NCI-H2171 treated with DMSO at 0.1 percent for 48 hours (cell line): ENCODE measurements at places on chromosomes 6 and 20.
A peak's percentile ranks its signal among the peaks of the same experiment; 100 is the strongest.

DNA sequence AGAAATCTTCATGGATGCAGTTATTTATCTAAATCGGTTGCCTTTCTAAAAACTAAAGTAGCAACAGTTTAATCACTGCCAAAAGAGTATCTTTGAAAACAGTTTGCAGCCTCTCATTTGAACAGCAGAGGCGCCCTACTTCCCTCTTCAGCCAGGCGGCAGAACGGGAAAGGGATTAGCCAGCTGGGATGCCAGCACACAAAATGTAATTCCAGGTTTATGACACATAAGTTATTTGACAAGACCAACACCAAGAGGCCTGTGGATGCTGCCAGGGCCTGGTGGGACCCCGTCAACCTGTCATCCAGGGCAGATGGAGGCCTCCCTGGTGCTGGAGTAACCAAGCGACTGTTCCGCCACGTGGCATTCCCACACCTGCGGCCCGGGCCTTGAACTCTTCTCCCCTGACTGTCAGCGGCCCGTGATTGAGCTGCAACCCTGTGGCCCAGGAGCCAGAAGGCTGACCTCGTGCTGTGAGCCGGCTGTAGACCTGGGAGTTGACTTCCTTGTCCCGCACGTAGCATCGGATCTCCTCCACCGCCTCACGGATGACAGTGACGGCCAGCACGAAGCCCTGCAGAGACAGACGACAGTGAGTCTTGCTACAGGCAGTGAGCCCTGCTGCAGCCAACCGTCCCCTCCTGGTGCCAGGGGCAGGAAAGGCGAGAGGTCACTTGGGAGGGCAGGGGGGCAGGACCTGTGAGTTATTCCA is 55.5 kb downstream of the ATP9A start:
- DNase-seq: no peak

DNA sequence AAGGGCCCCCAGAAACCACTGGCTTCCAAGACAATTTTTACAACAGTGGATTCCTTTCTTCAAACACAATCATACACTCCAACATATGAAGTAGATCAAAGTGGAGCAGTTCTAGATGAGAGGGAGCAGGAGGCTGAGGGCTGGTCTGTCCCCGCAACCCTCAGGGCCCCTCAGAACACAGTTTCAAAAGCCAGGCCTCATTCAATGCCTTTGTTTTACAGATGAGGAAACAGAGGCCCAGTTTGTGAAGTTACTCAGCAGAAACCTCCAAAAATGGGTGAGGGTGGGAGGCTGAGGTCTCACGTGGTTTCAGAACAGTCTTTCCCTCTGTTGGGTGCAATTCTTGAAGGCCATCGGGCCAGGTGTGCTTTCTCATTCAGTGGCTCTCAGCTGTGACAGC is 134.9 kb downstream of the SCML4 start:
- no peak for DNase-seq

DNA sequence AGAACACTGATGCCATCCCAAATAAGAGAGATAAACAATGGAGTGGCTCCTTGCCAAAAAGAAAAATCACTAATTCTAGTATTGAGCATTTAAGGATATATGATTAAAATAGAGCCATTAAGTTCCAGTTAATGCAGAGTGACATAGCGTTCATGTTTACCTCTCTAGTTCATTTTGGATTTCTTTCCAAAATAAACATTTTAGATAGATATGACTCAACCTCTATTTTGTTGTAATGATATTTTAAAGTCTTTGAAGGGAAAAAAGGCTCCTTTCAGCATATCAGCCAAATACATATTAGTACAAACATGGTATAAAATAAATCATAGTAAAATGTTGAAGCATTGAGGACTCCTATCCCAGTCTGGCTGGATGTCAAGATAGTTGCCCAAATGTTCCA is 33.4 kb downstream of the RWDD2A start:
- no peak for DNase-seq

- DNase-seq: peak; percentile 66
Measured at GRCh38 chr6:137589067-137589848, 95.1 kb upstream of the OLIG3 start.

DNA sequence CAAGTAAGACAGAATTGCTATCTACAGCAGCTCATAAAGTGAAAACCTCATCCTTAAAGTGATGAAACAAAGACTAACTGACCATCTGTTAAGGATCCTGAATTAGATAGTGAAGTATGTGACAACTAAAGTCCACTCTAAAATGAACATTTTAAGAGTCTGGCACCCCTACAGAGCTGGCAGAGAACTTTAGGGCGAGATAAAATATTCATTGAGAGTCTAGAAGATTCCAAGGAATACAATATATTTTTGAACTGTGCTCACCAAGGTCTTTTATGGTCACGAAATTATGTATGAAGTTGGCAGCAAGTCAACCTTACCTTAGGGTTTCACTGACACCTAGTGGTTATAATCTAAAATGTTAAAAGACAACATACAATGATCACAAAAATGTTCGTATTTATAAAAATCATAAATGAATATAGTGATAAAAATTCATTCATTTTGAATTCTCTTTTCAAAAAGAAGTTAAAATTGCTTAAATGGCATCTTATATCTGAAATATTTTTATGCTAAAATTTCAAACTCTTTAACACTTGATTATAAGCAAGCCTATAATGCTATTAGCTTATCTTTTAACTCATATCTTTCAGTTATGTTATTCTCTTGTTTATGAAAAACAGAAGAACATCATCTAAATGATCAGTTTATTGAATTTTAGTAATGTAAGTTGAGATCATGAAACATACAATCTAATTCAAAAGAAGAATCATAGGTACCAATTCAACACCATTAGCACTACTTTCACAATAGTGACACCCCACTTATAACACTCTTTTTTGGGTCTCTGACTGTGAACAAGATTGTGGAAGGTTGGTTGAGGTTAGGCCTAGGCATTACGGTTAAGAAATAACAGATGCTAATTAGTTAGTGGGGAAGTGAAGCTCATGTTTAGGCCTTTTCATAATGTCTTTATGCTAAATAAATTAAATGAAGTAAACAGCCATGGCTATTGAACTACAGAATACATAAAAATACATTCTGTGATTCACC is 27.5 kb downstream of the RSPH3 start:
- peak; percentile 74 for DNase-seq

GRCh38 chr6:21299216-21299615 is 294.3 kb upstream of the SOX4 start:
- no peak for DNase-seq

GRCh38 chr6:16742116-16742515 is 19.1 kb downstream of the ATXN1 start:
- no peak for DNase-seq

- DNase-seq: peak; percentile 86
Measured at GRCh38 chr6:38646166-38646878, 6.6 kb upstream of the BTBD9 start.

DNA sequence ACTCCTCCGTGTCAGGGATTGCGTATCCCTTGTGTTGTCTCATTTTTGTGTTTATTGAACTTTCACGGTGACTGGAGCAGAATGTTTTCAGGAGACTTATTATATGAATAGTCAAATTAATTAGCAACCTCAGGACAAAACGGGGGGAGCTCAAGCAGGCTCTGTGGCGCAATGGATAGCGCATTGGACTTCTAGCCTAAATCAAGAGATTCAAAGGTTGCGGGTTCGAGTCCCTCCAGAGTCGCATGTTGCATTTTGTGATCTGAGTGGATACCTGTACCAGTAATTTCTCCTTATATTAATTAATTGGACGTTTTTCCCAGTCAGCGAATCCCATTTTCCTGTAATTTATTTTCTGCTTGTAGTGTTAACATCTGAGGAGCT is 89.1 kb upstream of the ZNF184 start:
- no peak for DNase-seq

DNA sequence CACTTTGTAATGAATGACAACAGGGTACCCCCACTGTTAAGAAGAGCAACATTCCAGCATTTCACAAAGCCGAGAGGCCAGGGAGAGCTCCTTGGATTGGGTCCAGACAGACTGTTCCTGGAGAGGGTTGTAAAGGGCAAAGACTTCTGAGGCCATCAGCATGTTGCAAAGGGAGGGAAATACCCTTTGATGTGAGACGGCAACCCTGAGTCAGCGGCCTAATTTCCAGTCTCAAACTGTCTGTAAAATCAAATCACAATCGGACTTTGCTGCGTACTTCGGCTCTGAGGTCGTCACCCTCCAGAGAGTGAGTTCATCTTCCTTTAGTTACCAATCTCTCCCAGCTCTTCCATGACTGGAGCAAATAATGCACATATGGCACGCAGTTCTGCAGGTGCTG is 101.0 kb upstream of the DTNBP1 start:
- peak; percentile 81 for DNase-seq

- no peak for DNase-seq
Measured at GRCh38 chr20:62501801-62502495, 26.2 kb upstream of the GATA5 start.

- no peak for DNase-seq
Measured at GRCh38 chr20:17593902-17594301, 24.0 kb downstream of the DSTN start.

- DNase-seq: no peak
Measured at GRCh38 chr6:114714836-114715507, 372.1 kb upstream of the HS3ST5 start.

DNA sequence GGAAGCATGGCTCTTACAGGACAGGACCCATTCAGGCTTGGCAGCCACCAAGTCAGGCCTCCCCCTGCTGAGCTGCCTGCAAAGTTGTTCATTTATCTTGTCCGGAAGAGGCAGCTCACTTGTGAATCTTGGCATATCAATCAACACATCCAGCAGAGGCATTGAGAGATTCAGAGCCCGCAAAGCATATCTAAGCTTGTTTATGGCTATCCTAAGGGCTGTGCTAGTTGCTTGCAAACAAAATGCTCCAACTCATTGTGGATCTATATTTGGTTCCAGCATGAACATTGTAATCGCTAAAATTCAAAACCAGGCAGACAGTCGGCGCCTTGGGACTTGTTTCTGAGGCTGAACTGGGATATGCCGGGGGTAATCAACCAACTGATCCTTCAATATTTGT is 106.1 kb downstream of the UNC5CL start:
- DNase-seq: no peak

GRCh38 chr6:3350252-3350796 is 91.6 kb downstream of the PSMG4 start:
- DNase-seq: no peak

DNA sequence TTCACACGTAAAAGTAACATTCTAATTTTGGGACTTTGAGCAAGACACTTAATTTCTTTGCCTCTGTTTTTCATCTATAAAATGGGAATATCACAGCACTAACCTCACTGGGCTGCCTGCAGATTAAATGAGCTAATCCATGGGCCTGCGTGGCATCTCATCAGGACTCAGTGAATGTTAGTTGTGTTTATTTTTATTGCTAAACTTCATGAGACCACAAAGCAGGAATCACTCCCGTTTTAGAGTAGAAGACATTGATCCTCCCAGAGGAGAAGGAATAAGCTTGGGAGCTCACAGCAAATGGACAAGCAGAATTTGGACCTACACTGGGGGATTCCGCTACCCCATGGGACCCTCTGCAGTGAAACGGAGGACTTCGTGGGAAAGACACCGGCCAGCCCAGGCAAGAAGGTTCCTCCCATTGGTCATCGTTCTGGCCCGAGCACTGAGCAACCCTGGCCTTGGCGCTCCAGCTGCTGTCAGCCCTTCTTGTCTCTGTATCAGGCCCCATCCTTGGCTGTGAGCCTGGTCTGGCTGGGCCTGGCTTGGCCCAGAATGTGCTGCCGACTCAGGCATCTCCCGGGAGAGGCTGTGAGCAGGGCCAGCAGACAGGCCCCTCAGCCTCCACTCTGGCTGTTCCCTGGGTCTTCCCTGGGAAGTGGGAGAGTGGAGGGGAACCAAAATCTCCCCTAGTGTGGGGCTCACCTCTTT is 79.8 kb downstream of the NFATC2 start:
- no peak for DNase-seq
